ENCODE measurements at places on chromosomes 2 and 18. TPM values are rescaled to one million over a fixed set of nuclear protein-coding genes. Genes with fewer than 3 reads are reported as not detected.
A peak's percentile ranks its signal among the peaks of the same experiment; 100 is the strongest.

SLC16A14 gene
- polyA plus RNA-seq = not detected

- DNase-seq = no peak
- peaks cover 27% of the 10 kb centered on the region for H3K4me1 ChIP-seq
- H3K36me3 ChIP-seq = peaks cover 21% of the 10 kb centered on the region
- H3K27ac ChIP-seq = no peak overlapping the region
These were observed 57.4 kb upstream of the PCBP1 start for GRCh38 chr2:70029814-70030409.

DNA sequence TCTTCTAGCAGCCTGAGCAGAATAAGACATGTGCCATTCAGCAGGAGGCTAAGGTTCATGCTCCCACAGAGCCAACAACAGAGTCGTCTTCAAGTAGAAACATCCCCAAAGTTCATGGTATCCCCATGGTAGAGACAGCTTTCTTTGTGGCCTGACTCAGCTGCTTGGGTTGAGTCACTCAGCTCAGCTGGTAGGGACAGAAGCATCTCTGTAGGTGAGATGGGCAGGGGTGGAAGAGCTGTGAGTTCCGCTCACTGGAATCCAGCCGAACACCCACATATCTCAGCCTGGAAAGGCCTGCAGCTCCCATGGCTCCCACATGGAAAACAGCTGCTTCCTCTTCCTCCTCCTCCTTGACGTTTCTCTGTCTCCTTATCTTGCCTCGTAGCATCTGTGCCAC lies 792.7 kb downstream of the RNF144A start:
- DNase-seq = no peak
- H3K36me3 ChIP-seq = peaks cover 4% of the 10 kb centered on the region
- peaks cover 13% of the 10 kb centered on the region for H3K27me3 ChIP-seq
- H3K4me3 ChIP-seq = no peak overlapping the region
- H3K4me1 ChIP-seq = no peaks in the 10 kb centered on the region

- no peaks in the 10 kb centered on the region for H3K36me3 ChIP-seq
- H3K4me3 ChIP-seq = no peak overlapping the region
- H3K4me1 ChIP-seq = peaks cover 5% of the 10 kb centered on the region
- peaks cover 3% of the 10 kb centered on the region for H3K27me3 ChIP-seq
- H3K27ac ChIP-seq = no peak overlapping the region
These were observed 43.9 kb upstream of the RAPH1 start for GRCh38 chr2:203578759-203579643.

- no peak for DNase-seq
- no peaks in the 10 kb centered on the region for H3K27me3 ChIP-seq
- no peak overlapping the region for H3K27ac ChIP-seq
- no peaks in the 10 kb centered on the region for H3K36me3 ChIP-seq
- H3K4me3 ChIP-seq = no peak overlapping the region
These were observed 224.6 kb downstream of the EPHA4 start for GRCh38 chr2:221347471-221347870.

LYPD6 gene
- not detected for polyA plus RNA-seq

MOCOS gene
- not detected for polyA plus RNA-seq

DNA sequence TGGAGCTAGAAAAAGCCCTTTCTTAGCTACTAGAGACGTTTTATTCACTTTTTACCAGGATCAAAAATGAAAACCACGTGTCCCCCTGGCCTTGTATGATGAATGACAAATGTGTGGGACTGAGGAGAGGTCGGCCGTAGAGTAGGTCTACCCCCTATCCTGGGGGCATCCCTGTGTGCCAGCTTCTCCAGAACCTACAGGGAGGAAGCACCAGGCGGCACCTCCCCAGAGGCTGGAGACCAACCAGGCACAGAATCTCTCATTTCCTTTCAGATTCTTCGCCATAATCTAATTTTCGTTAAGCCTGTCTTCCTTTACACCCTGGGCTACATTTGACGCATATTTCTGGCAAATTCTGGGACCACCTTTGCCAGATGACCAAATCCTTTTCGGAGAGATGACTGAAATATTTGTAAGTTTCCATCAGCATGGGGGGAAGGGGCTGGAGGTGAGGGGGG lies 15.9 kb downstream of the TWIST2 start:
- peaks cover 3% of the 10 kb centered on the region for H3K27me3 ChIP-seq
- no peaks in the 10 kb centered on the region for H3K36me3 ChIP-seq
- H3K4me3 ChIP-seq = no peak overlapping the region

GRCh38 chr2:46117379-46117778 lies 179.8 kb upstream of the EPAS1 start:
- no peaks in the 10 kb centered on the region for H3K4me1 ChIP-seq
- no peak overlapping the region for H3K4me3 ChIP-seq
- no peak for DNase-seq
- no peak overlapping the region for H3K27ac ChIP-seq

DNA sequence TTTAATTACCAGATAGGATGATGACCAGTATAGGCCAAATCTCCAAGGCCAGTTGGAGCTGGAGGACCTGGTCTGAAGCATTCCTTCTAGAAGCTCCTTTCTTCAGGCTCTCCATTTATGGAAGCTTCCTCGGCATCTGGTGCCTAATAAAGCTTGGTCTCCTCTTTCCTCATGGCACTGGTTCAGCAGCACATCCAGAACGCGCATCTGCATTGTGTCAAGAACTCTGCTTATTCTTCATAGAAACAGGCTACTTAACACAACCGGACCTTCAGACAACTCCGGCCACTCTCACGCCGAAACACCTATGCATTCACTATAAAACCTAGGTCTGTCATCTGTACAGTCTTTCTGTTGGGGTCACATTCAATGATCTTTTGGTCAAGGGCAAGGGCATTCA lies 99.8 kb downstream of the COL6A3 start:
- H3K4me3 ChIP-seq = no peak overlapping the region
- no peaks in the 10 kb centered on the region for H3K27me3 ChIP-seq
- no peak for DNase-seq
- H3K4me1 ChIP-seq = no peaks in the 10 kb centered on the region
- H3K36me3 ChIP-seq = no peaks in the 10 kb centered on the region
- no peak overlapping the region for H3K27ac ChIP-seq

DNA sequence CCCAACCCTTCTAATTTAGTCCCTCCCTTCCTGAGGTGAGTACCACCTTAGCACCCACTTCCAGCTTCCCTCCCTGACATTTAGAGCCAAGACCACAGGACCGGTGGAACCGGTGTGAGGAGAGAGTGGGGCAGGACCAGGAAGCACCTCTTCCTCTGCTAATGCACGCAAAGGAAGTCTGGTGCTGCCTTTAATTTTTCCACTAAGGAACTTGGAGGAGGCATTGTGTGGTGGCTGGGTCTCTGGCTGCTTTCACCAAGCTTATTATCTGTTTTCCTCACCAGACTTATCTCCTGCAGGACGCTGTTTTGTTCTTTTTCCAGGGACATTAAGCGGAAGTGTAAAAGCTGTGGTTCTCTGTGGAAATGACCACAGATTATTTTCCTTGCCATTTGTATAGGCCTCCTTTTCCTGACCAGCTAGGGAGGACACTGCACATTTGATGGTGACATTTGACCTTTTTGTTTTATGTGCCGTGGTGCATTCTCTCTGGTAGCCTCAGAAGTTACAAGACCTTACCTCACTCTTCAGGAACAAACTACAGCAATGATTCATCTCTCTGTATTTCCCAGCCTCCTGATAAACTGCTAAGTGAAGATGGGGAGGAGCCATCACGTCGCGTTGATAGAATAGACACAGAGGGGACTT lies 39.8 kb upstream of the SPTBN1 start:
- H3K27me3 ChIP-seq = peaks cover 13% of the 10 kb centered on the region
- peaks cover 4% of the 10 kb centered on the region for H3K4me1 ChIP-seq
- no peak overlapping the region for H3K4me3 ChIP-seq
- no peak for DNase-seq
- no peaks in the 10 kb centered on the region for H3K36me3 ChIP-seq

DNA sequence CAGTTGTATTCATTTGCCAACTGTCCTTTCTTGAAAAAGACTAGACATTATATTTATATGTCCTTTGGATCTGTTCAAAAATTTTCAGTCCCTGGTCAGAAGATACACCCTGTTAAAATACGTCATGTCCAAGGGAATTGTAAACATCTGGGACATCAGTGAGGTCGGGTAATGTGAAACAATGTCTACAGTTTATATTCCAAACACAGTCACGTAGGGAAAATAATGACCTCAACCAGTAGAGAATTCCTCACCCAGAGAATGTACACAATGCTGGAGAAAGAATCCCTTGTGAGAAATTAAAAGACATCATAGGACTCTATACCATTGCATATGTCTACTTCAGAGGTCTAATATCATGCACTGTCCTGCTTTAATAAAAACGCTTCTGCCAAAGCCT lies 888.0 kb upstream of the CHAC2 start:
- no peaks in the 10 kb centered on the region for H3K4me1 ChIP-seq
- no peak for DNase-seq
- no peak overlapping the region for H3K4me3 ChIP-seq
- H3K36me3 ChIP-seq = no peaks in the 10 kb centered on the region
- no peaks in the 10 kb centered on the region for H3K27me3 ChIP-seq
- no peak overlapping the region for H3K27ac ChIP-seq

GRHL1 gene
- polyA plus RNA-seq = 0.52 TPM

IL37 gene
- polyA plus RNA-seq = not detected

DNA sequence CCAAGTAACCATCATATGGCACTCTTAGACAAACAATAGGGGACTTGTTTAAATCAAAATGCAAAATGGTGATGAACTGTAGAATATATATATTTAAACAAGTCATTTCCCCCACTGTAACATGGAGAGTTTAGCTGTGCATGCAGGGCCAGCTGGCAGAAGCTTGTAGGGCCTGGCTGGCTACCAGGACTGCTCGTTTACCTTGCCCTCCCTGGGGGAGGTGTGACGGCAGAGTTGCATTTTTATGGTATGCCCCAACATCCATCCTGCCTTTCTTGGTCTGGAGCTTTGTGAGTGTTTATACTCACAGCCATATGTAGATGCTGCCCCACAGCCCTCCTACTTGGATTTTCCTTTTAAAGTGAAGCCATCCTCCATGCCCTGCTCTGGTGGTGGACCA lies 101.7 kb upstream of the ZFP36L2 start:
- H3K36me3 ChIP-seq = peaks cover 15% of the 10 kb centered on the region
- no peak overlapping the region for H3K27ac ChIP-seq

DNA sequence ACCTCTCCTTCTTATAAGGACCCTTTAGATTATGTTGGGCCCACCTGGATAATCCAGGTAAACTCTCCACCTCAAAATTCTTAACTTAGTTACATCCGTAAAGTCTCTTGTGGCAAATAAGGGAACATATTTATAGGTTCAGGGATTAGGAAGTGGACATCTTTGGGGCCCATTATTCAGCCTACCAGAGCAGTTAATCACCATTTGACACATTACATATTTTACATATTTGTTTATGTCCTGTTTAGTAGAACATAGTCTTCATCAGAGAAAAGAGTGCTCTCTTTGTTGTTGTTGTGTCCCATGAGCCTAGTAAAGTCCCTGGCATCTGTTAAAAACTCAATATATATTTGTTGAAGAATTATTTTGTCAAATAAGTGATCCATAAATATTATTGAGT lies 134.0 kb upstream of the SPATS2L start:
- H3K27me3 ChIP-seq = peaks cover 2% of the 10 kb centered on the region
- H3K27ac ChIP-seq = no peak overlapping the region
- H3K36me3 ChIP-seq = no peaks in the 10 kb centered on the region
- H3K4me1 ChIP-seq = no peaks in the 10 kb centered on the region
- no peak overlapping the region for H3K4me3 ChIP-seq

DNA sequence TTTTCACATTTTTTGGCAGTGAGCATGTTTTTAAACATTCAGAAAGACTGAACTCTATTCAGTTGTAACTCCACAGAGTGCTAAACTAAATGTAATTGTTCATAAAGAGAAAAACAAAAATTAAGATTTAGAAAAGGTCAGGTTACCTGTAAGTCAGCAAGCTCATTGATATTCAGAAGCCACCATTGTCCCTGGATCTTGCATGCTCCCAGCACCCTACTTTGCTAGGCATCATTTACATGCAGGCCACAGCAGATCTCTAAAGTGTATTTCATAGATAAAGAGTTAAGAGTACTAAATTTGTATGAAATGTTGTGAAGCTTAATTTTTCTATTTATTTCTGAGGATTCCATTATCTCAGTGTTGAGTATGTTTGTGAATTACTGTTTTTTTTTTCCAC lies 64.8 kb upstream of the CDH19 start:
- no peaks in the 10 kb centered on the region for H3K36me3 ChIP-seq
- no peak overlapping the region for H3K4me3 ChIP-seq
- H3K4me1 ChIP-seq = no peaks in the 10 kb centered on the region

DNA sequence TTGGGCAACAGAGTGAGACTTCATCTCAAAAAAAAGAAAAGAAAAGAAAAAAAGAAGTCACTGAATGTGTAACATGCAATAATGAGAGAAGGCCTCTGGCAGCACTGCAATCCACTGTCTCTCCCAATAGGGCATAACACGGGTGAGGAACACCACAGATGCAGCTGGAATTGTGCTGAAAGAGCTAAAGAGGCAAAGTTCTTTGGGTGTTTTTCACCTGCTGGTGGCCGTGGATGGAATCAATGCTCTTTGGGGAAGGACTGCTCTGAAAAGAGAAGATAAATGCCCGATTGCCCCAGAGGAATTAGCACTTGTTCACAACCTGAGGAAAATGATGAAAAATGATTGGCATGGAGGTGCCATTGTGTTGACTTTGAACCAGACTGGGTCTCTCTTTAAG lies 31.0 kb upstream of the CYBRD1 start:
- H3K27ac ChIP-seq = no peak overlapping the region
- no peak for DNase-seq
- H3K36me3 ChIP-seq = peaks cover 13% of the 10 kb centered on the region
- H3K4me1 ChIP-seq = peaks cover 40% of the 10 kb centered on the region

- peaks cover 3% of the 10 kb centered on the region for H3K27me3 ChIP-seq
- H3K4me3 ChIP-seq = no peak overlapping the region
- DNase-seq = no peak
- no peaks in the 10 kb centered on the region for H3K4me1 ChIP-seq
- no peak overlapping the region for H3K27ac ChIP-seq
These were observed 948.2 kb upstream of the FAM98A start for GRCh38 chr2:34547340-34547739.

DNA sequence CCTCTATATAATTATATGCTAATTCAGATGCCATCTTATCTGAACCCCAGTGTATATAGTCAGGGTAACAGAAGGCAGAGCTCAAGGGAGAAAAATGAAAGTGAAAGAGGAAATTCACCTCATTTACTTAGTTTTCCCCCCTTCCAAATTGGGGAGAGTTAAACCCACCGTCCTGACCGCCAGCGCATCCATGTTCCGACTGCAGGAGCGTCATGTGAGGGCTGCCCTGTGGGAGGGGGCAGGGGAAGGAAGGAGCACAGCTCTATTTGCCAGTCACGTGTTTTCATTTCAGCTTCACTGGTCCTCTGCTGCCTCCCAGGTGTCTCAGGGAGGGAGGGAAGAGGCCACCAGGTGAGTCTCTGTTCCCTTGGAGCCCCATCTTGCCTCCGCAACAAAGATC lies 13.2 kb downstream of the CNNM4 start:
- H3K36me3 ChIP-seq = no peaks in the 10 kb centered on the region
- H3K4me1 ChIP-seq = peaks cover 20% of the 10 kb centered on the region
- H3K27ac ChIP-seq = peak overlapping the region; percentile 92
- peak; percentile 62 for DNase-seq

TEX44 gene
- not detected for polyA plus RNA-seq

- H3K4me1 ChIP-seq = no peaks in the 10 kb centered on the region
- no peaks in the 10 kb centered on the region for H3K36me3 ChIP-seq
- H3K27ac ChIP-seq = no peak overlapping the region
- H3K4me3 ChIP-seq = no peak overlapping the region
These were observed 264.3 kb downstream of the NOL4 start for GRCh38 chr18:33960417-33960816.

- no peaks in the 10 kb centered on the region for H3K27me3 ChIP-seq
- peak overlapping the region; percentile 15 for H3K4me3 ChIP-seq
- no peaks in the 10 kb centered on the region for H3K36me3 ChIP-seq
- no peak for DNase-seq
These were observed 96.9 kb upstream of the B3GNT2 start for GRCh38 chr2:62099050-62099449.
